ENCODE measurements at places on chromosomes 3 and 15.

DNA sequence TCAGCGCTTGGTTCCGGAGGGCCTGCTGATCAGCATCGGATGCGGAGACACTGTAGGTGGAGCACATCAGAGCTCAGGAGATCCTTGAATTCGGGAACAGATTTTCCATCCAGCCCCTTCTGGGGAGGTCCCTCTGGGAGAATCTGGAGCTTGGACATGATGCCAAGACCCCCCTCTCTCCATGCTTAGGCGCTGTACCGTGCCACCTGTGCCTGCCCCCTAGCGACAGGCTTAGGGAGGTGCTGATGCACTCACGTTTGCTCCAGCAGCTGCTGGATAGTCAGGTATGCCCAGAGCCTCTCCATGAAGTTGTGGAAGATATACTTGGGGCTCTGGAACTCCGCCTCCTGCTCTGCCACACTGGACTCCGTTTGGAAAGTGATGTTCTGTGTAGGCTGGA is 9.7 kb downstream of the ITIH4 start:
- H3K36me3 ChIP-seq: peaks cover 3% of the 10 kb centered on the region
- no peaks in the 10 kb centered on the region for H3K4me1 ChIP-seq
- DNase-seq: no peak
- H3K27me3 ChIP-seq: no peaks in the 10 kb centered on the region

GRCh38 chr3:112982710-112983109 is 7.8 kb upstream of the CD200R1 start:
- H3K4me3 ChIP-seq: peak overlapping the region; percentile 25
- no peaks in the 10 kb centered on the region for H3K36me3 ChIP-seq
- no peaks in the 10 kb centered on the region for H3K27me3 ChIP-seq
- DNase-seq: no peak
- peaks cover 40% of the 10 kb centered on the region for H3K4me1 ChIP-seq

DNA sequence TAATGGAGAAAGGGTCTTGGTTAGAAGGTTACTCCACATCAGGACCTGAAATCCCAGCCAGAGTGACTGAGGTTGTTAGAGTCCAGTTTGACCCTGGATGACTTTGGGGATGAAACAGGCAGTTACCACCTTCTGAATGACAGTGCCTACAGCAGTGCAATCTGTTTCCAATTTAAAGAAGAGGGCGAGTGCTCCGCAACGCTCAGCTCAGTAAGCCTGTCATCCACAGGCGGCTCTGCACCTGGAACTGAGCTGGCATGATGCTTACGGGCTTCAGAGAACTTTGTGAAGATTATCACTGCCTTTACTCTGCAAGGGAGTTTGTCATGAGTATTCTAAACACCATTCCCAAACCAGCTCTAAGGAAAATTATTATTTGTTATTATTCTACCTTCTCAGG is 127.7 kb upstream of the SLC24A5 start:
- H3K27ac ChIP-seq: no peak overlapping the region
- H3K36me3 ChIP-seq: peaks cover 2% of the 10 kb centered on the region
- no peaks in the 10 kb centered on the region for H3K27me3 ChIP-seq

GRCh38 chr3:30686799-30687198 is 80.4 kb downstream of the TGFBR2 start:
- H3K36me3 ChIP-seq: peaks cover 5% of the 10 kb centered on the region
- DNase-seq: no peak
- H3K27ac ChIP-seq: no peak overlapping the region
- no peaks in the 10 kb centered on the region for H3K27me3 ChIP-seq
- H3K4me1 ChIP-seq: peaks cover 50% of the 10 kb centered on the region

DNA sequence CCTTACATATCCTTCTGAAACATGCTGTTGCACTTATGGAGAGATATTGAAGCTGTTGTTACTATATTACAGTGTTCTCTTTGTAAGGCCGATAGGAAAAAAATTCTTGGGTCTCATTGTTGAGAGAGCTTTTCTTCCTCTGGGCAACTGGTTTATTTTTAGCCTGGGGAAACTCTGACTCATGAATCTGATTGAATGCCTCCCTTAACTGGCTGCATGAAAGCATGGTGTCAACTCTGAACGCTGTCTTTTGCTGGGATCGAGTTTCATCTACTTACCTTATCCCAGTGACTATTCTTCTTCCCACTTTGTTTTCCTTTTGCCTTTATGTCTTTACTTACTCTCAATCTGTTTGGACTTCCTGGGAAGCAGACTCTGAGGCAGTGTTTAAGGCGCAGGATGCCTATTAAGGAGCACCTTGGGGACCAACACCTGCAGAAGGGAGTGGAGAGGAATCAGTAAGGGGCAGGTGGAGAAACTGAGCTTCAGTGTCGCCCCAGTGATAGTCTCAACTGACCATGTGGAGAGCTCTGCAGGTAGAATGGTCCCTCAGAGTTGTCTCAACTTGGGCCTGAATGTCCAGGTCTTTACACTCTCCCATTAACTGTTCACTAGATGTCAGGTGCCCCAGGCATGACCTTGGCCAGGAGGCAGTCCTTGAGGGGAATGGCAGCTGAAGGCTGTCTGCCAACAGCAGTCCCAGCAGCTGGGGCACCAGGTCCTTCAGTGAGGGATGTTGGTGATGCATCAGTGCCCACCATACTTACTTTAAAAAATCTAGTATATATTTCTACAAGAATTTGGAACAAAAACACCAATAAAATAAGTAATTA is 88.9 kb upstream of the CCNL1 start:
- no peak for DNase-seq
- no peak overlapping the region for H3K4me3 ChIP-seq
- H3K36me3 ChIP-seq: no peaks in the 10 kb centered on the region
- H3K27ac ChIP-seq: no peak overlapping the region
- no peaks in the 10 kb centered on the region for H3K27me3 ChIP-seq

DNA sequence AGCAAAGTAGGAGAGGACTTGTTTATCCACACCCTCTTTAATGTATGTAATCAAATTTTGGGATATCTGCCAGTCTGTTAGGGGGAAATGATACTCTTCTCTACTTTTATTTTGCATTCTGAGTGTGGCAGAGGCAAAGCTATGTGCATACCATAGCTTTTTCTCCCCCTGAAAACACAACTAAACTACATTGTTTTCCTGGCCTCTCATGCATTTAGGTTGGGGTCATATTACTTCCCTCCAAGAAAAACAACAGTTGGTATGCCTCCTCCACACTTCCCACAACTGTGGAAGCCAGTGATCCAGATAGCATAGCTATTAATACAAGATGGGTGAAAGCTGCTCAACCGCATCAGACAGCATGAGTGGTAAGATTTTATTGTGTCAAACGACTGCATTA is 6.9 kb downstream of the RPL15 start:
- H3K4me3 ChIP-seq: no peak overlapping the region
- no peak for DNase-seq
- H3K27me3 ChIP-seq: no peaks in the 10 kb centered on the region

DNA sequence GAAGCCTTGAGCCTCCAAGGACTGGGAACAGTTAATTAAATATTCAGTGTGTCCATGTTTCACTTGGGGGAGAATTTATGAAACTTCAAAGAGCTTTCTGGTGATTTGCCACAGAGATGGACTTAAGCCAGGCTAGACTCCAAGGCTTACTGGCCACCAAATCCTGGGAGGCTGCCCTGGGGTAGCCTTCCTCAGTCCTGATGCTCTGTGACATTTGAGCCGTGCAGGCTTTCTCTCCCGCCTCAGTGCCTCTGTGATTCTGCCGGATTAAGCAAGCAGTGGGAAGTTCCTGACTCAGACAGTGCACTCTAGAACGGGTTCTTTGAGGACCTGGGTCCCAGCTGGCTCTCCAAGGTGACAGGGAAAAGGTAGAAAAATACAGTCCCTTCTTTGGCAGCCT is 314.7 kb upstream of the ICE2 start:
- no peak for DNase-seq
- H3K27me3 ChIP-seq: no peaks in the 10 kb centered on the region
- H3K4me1 ChIP-seq: peaks cover 36% of the 10 kb centered on the region
- H3K27ac ChIP-seq: peak overlapping the region; percentile 100

GRCh38 chr15:89119489-89120478 is 31.5 kb downstream of the ABHD2 start:
- peaks cover 6% of the 10 kb centered on the region for H3K36me3 ChIP-seq
- H3K27ac ChIP-seq: peak overlapping the region; percentile 9
- H3K4me1 ChIP-seq: peaks cover 9% of the 10 kb centered on the region
- no peaks in the 10 kb centered on the region for H3K27me3 ChIP-seq
- no peak for DNase-seq
- no peak overlapping the region for H3K4me3 ChIP-seq

DNA sequence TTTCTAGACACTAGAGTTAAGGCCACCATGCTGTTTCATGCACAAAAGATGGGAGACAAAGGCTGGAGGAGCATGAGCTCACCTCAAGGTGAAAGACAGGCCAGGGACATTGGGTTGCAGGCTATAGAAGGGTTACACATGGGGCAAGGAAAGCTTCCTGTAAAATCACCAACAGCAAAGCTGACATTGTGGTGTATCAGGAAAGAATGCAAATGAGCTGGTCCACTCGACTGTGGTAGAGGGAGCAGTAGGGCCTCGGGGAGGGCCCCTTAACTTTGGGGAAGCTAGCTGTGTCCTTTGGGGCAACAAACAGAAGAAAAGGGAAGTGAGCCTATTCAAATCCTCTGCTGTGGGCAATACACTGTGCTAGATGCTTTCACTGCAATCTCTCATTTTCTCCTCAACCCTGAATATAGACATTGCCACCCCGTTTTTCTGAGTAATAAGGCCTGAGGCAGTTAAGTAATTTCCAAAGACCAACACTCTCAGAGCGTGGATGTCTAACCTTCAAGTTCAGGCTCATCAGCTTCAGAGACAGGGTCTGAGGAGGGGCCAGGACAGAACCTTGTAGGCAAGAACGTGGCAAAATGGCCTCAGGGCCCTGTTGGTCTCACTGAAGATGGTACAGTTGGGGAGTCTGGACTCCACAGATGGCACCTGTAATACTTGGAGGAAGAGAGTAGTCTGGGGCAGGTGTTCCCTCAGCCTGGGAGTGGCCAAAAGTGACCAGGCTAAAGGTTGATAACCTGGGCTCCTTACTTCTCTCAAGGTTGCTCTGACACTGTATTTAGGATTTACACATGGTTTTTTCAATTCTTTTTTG is 24.1 kb downstream of the CX3CR1 start:
- peak overlapping the region; percentile 3 for H3K27ac ChIP-seq
- peaks cover 37% of the 10 kb centered on the region for H3K27me3 ChIP-seq
- H3K36me3 ChIP-seq: peaks cover 6% of the 10 kb centered on the region
- peaks cover 34% of the 10 kb centered on the region for H3K4me1 ChIP-seq
- no peak for DNase-seq

DNA sequence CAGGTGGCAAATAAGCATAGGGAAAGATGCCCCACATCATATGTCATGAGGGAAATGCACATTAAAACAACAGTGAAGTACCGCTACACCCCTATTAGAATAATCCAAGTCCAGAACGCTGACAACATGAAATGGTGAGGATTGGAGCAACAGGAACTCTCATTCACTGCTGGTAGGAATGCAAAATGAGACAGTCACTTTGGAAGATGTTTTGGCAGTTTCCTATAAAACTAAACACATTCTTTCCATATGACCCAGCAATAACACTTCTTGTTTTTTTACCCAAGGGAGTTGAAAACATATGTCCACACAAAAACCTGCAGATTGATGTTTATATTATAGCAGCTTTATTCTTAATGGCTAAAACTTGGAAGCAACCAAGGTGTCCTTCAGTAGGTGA is 116.4 kb upstream of the TOPAZ1 start:
- no peaks in the 10 kb centered on the region for H3K36me3 ChIP-seq
- peaks cover 4% of the 10 kb centered on the region for H3K4me1 ChIP-seq
- no peak overlapping the region for H3K27ac ChIP-seq
- no peak for DNase-seq

- H3K27me3 ChIP-seq: no peaks in the 10 kb centered on the region
- H3K27ac ChIP-seq: no peak overlapping the region
- no peaks in the 10 kb centered on the region for H3K36me3 ChIP-seq
- peaks cover 6% of the 10 kb centered on the region for H3K4me1 ChIP-seq
These were observed 374.0 kb upstream of the CBLB start for GRCh38 chr3:106242781-106243180.

- no peak overlapping the region for H3K27ac ChIP-seq
- H3K27me3 ChIP-seq: peaks cover 9% of the 10 kb centered on the region
- no peak for DNase-seq
- H3K4me3 ChIP-seq: no peak overlapping the region
- peaks cover 3% of the 10 kb centered on the region for H3K36me3 ChIP-seq
- peaks cover 7% of the 10 kb centered on the region for H3K4me1 ChIP-seq
These were observed 101.6 kb downstream of the CPN2 start for GRCh38 chr3:194249323-194250097.

DNA sequence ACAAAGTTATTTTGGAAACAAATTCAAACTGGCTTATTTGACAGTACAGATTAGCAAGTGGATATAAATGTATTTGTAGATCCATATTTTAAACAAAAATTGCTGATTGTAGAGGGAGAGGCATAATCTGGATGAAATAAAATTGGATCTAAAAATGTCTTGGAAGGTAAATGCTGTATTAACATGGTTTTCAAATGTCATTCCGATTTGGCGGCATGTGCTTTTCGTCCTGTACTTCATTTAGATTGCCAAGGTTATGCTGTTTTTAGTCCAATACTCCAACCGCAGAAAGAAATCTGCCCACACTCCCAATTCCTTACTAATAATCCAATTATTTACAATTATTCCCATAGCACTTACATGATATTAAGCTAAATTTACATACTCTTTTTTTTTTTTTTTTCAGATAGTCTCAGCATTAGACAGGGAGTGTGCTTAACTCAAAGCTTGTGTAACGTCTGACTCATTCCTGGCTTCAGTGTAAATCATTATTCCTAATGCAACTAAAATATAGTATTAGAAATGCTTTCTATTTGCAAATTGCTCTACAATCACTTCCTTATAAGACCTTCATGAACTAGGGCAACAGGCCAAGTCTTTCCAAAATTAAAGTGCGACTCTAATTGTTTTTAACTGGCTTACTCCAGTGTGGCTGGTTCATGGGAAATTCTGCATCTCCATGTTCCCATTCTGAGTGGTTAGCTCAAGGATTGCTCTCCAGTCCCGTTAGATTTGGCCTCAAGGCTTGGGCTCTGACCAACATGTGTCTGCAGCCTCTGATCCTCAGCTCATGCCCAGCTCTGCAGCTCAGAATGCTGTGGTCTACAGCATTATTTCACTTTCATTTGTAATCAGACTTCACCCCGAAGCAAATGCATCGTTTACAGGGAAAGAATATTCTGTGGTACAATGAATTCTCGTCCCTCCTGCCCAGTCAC is 103.9 kb downstream of the FBN1 start:
- no peaks in the 10 kb centered on the region for H3K36me3 ChIP-seq
- H3K4me1 ChIP-seq: no peaks in the 10 kb centered on the region
- peaks cover 23% of the 10 kb centered on the region for H3K27me3 ChIP-seq
- H3K4me3 ChIP-seq: no peak overlapping the region
- H3K27ac ChIP-seq: no peak overlapping the region

DNA sequence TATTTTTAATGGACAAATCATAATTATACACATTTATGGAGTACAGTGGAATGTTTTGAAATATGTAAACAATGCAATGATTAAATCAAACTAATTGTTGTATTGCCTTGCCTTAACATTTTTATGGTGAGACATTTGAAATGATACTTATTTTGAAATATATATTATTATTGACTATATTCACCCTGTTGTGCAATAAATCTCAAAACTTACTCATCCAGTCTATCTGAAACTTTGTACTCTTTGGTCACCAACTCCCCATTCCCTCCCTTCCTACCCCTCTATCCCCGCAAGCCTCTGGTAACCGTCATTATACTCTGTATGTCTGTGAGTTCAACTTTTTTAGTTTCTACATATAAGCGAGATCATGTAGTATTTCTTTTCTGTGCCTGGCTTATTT is 74.7 kb upstream of the GOLGA6B start:
- no peak for DNase-seq
- peaks cover 5% of the 10 kb centered on the region for H3K4me1 ChIP-seq
- H3K27ac ChIP-seq: peak overlapping the region; percentile 32
- H3K4me3 ChIP-seq: no peak overlapping the region

GRCh38 chr15:38325648-38325990 is 73.0 kb downstream of the SPRED1 start:
- peaks cover 2% of the 10 kb centered on the region for H3K4me1 ChIP-seq
- DNase-seq: no peak
- no peak overlapping the region for H3K27ac ChIP-seq
- no peaks in the 10 kb centered on the region for H3K36me3 ChIP-seq
- H3K27me3 ChIP-seq: peaks cover 6% of the 10 kb centered on the region
- H3K4me3 ChIP-seq: no peak overlapping the region
